ENCODE measurements at places on chromosomes 6 and 20.

DNA sequence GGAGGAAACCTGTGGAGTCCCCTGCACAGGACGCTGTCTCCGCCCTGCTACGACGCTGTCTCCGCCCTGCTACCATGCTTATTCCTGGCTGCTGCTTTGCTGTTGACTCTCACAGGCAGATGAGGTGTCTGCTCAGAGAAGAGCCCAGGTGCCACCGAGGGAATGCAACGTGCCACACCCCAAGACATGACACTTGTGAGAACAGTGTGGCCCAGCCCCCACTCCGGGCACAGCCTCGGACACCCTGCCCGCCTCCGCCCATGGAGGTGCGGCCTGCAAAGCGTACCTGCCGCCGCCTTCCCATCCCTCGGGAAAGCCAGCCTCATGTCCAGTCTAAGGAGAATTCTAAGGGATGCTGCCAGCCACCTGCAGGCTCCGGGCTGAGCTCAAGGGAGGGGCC lies 15.6 kb upstream of the MRGBP start:
- DNase-seq: no peak

GRCh38 chr6:43774776-43775534 lies 4.9 kb downstream of the VEGFA start:
- peak; percentile 68 for DNase-seq

- peak; percentile 60 for DNase-seq
These were observed 63.7 kb upstream of the CD2AP start for GRCh38 chr6:47413752-47414422.

DNA sequence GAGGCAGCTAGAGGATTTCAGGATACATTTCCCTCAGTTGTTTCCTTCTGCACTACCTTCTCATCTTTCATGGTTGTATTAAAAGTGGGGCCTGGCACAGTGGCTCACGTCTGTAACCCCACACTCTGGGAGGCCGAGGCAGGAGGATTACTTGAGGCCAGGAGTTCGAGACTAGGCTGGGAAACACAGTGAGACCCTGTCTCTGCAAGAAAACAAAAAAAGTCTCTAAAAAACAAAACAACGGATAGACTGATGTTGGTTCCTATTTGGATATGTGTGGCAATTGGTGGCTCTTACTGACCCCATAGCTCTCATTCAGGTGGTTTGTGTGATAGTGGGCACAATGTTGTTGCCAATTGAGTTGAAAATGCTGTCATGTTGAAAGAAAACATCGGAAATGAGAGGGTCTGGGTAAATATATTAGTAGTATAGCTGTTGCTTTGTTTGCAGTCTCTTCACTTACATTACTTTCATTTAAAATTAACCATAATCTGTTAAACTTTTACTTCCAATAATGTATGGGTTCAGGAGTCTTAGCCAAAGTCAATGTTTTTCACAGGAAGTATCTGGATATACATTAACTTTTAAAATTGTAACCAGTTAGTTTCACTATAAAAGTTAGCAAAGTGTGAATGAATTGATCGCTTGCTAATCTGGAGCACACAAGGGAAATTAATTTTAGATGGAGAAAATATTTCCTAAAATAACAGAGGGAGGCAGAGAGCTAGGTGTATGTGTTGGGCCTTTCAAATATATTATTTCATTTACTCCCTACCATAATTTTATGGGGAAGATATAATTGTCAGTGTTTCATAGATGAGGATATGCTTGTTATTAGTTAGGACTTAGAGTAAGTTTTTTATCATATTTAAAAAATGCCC lies 31.1 kb downstream of the UTRN start:
- DNase-seq: no peak

DNA sequence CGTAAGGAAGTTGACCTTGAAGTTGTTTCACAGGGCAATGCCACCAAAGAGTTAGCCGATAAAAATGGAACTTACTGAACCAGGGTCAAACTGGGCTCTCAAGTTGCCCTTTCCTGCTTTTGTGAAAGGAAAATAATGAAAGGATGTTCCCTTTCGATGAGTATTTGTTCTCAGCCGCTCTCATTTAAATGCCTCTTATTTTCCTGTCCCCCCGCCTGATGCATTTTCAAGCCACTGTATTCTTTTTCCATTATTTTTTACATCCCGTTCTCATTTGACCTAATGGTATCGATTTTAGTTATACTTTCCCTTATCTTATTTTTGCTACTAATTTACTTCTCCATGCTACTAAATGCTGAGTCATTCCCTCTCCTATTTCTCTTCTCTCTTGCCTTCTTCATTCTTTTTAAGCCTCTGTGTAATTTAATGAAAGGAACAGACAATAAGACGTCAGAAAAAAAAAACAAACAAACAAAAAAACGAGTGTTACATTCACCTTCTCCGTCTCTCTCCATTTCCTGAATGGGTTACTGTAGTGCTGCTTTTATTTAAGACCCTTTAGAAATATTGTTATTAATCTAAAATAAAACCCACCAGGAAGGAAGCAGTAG lies 655 bp upstream of the NDUFAF4 start:
- no peak for DNase-seq

GRCh38 chr20:23249541-23249940 lies 101.0 kb upstream of the NXT1 start:
- no peak for DNase-seq

DNA sequence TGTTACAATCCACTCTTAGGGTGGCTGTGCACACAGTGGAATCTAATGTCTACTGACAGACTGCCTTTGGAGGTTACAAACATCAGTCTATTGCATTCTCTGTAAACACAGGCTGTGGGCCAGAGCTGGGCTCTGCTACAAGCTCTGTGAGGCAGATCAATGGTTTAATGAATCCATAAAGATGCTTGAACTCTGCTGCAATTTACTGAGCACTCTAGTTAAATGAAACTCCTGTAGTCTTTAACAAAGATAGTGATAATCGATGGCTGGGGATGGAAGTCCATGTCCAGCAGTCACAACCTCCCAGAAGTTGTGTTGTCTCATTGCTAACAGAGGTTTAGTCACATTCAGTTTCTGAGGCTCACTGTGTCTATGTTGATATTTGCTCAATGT lies 50.5 kb downstream of the SOBP start:
- no peak for DNase-seq

DNA sequence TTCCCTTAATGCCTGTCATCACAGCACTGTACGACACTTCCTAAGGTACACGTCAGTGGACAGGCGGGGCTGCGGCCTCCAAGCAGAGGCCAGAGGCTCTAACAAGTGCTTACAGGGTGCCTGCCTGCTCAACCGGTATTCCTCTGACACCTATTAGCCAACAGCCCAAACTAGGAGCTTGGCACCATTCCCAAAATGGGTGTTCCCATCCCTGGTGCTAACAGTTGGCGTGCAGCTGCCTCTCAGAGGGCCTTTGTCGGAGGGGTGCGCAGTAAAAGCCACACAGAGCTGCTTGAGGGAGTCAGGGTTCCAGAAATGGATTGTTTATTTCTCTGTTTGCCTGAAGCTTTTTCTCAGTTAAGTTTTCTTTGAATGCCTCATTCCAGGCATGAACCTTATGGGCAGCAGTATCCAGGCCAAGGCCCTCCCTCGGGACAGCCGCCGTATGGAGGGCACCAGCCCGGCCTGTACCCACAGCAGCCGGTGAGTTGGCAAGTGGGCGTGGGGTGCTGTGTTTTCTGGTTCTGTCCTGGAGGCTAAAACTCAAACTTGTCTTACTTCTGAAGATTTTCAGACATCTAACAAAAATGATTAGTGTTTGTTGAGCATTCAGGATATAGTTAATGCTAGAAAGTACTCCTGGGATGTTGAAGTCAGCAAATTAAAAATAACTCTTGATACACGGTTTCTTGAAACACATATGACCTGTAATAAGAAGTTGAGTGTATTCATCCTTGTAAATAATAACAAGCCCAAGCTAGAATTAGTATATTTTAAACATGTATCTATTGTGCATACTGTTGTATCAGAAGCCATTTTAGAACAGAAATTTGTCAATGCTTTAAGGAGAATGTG lies 124.7 kb downstream of the TMEM242 start:
- DNase-seq: no peak

- DNase-seq: no peak
These were observed 109.9 kb upstream of the ASF1A start for GRCh38 chr6:118783931-118784550.

DNA sequence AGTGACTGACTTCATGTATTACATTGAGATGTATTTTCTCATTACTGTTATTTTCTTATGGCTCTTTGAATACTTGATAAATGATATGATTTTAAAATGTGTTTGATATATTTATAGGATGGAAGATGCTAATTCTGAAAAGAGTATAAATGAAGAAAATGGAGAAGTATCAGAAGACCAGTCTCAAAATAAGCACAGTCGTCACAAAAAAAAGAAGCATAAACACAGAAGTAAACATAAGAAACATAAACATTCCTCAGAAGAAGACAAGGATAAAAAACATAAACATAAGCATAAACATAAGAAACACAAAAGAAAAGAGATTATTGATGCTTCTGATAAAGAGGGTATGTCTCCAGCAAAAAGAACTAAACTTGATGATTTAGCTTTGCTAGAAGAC lies 47.5 kb downstream of the FAM217A start:
- no peak for DNase-seq

- DNase-seq: no peak
These were observed 80.4 kb downstream of the SULF2 start for GRCh38 chr20:47704746-47705496.

DNA sequence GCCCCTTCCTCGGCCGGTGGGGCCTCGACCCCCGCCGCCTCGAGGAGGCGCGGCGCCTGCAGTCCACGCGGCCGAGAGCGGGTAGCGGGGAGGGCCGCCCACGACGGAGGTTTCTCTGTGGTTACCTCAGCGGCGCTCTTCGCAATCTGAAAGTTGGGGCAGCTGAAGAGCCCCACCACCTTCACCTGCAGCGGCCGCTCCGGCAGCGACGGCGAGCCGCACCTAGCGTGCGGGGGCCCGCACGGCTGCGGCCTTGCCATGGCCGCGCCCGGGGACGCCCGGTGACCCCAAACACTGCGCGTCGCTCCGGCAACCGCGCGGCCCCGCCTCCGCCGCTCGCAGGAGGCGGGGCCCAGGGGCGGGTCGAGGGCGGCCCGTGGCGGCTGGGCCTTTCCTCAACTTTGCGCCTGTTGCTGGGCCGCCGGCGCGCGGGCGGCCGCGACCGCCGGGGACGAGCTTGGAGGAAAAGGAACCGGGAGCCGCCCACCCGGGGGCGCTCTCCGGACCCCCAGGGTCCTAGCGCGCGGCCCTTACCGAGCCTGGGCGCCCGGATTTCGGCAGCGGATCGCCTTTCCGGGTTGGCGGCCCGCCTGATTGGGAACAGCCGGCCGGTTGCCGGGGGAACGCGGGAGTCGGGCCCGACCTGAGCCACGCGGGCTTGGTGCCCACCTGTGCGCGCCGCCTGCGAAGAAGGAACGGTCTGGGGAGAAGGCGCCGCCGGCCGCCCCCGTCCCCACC lies at the start of the genes PPIL6 and SMPD2:
TSS of gene PPIL6 (minus strand) at position 298 of the 738 bp plus-strand sequence. CDS start at position 260, 38 bp downstream.
TSS of gene SMPD2 (plus strand) at position 394 of the 738 bp plus-strand sequence. CDS start 398 bp downstream, outside the sequence.
- peak; percentile 92 for DNase-seq

DNA sequence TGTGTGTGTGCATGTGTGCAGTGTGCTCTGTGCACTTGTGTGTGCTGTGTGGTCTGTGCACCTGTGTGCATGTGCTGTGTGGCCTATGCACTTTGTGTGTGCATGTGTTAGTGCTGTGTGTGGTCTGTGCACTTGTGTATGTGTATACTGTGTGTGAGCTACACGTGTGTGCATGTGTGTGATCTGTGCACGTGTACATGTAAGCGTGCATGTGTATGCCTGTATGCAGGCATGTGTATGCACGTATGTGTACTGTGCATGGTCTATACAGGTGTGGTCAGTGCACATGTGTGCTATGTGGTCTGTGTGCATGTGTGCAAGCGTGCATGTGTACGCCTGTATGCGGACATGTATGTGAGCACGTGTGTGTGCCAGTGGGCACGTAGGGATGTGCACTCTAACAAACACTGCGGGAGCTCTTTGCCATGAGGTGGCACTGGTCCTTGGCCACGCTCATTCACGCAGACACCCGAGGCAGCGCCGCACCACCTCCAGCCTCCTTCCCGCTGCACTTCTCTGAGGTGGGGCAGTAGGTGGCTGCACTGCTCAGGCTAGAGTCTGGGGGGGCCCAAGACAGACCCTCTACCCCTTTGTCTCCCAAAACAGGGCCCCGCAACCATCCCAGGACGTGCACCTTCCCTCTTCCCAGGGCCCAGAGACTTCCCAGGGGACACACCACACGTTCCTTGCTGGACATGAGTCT lies 42.4 kb upstream of the CHRNA4 start:
- no peak for DNase-seq

GRCh38 chr6:166940643-166941068 lies 15.7 kb downstream of the RNASET2 start:
- no peak for DNase-seq

- no peak for DNase-seq
These were observed 39.5 kb upstream of the REV3L start for GRCh38 chr6:111522393-111523020.

GRCh38 chr6:71665931-71666330 lies 220.4 kb upstream of the RIMS1 start:
- DNase-seq: no peak

DNA sequence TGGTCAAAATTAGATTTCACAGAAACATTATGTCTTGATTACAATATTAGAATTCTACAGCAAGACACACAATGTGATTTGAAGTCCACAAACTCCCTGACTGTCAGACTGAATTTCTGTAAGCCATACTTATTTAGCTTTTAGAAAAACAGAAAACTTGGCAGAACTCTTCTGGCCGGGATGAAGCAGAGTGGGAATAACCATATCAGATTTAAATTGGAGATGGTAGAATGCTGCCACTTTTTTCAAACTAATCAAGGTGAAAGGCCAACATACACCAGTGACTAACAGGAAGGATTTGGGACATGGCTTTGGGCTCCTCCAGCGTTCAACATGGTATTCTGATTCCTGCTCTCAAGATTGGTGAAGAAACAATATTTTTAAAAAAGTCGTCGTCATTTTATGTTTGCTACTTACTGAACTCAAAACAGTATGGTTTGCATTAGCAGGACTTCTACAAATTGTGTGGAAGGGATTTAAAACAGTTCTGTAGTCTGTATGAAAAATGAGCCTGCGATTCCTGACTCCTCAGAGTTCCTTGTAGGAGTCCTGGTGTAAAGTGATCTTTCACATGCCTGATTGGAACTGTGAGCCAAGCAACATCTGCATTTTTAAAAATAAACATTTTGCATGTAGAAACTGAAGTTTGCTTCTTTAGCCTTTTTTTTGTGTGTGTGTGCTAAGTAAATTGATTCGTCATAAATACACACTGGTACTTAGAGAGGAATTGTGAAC lies 297.9 kb upstream of the SOX4 start:
- no peak for DNase-seq

GRCh38 chr6:142901611-142902010 lies 43.4 kb downstream of the HIVEP2 start:
- DNase-seq: no peak

GRCh38 chr6:31778999-31779885 lies 2.1 kb upstream of the VWA7 start:
- DNase-seq: no peak

- DNase-seq: no peak
These were observed 16.4 kb upstream of the STX16 start for GRCh38 chr20:58634521-58635278.

- no peak for DNase-seq
These were observed 168.4 kb upstream of the BMP5 start for GRCh38 chr6:56043761-56044160.

GRCh38 chr20:18588574-18588933 lies 700 bp downstream of the DTD1 start:
- no peak for DNase-seq

GRCh38 chr6:136030131-136030530 lies 178.6 kb downstream of the PDE7B start:
- no peak for DNase-seq

All from HEK293T (cell line).